ENCODE measurements at places on chromosomes 3 and 15. TPM values are rescaled to one million over a fixed set of nuclear protein-coding genes. Genes with fewer than 3 reads are reported as not detected.

Gene GTF2E1
- total RNA-seq: 28.5 TPM

- DNase-seq: no peak
These were observed 29.2 kb downstream of the STT3B start for GRCh38 chr3:31561891-31562290.

- no peak for DNase-seq
These were observed 82.5 kb downstream of the ADAMTS17 start for GRCh38 chr15:100259266-100259665.

GRCh38 chr3:42689421-42690014, 4.2 kb downstream of the KLHL40 start:
- no peak for DNase-seq
